ENCODE measurements at places on chromosomes 13 and 19.
A peak's percentile ranks its signal among the peaks of the same experiment; 100 is the strongest.

DNA sequence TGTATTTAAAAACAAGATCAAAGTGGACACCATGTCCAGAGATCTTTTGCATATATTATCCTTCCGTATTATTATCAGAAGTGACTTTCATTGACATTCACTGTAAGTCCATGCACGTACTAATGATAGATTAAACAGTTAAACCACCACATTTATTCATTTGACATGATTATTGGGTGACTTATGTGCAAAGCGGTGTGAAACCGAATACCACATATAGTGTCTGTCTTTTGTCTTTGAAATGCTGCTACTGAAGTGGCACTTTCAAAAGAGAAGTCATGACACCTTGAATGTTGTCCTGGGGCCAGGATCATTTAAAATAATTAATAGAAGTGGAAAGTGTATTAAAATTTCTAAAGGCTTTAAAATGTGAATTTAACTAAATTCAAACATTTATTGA lies 100.1 kb downstream of the ERCC5 start:
- no peak for DNase-seq

DNA sequence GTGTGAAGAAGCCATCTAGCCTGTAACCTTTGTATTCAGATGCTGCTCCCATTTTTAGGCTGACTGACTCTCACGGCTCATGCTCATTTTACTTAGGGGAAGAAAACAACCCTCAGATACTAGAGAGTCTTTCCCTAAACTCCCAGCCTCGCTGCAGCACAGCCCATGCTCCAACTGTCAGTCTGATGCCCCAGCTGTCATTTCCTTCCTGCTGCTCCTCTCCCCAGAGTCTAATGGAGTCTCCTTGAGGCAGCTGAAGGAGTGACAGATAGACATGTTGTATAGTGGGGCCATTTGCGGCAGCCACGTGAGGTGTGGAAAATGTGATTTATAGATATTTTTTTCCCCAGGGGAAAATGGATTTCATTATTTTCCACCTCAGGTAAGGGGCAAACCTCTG lies 59.2 kb upstream of the OLFM4 start:
- DNase-seq, result no peak

GRCh38 chr13:29582171-29582570 lies 13.3 kb downstream of the SLC7A1 start:
- DNase-seq, result no peak

- DNase-seq, result peak; percentile 39
Measured at GRCh38 chr19:40612831-40613689, 11.9 kb downstream of the LTBP4 start.

- DNase-seq, result peak; percentile 35
Measured at GRCh38 chr19:43997631-43998290, 5.0 kb upstream of the ZNF230 start.

DNA sequence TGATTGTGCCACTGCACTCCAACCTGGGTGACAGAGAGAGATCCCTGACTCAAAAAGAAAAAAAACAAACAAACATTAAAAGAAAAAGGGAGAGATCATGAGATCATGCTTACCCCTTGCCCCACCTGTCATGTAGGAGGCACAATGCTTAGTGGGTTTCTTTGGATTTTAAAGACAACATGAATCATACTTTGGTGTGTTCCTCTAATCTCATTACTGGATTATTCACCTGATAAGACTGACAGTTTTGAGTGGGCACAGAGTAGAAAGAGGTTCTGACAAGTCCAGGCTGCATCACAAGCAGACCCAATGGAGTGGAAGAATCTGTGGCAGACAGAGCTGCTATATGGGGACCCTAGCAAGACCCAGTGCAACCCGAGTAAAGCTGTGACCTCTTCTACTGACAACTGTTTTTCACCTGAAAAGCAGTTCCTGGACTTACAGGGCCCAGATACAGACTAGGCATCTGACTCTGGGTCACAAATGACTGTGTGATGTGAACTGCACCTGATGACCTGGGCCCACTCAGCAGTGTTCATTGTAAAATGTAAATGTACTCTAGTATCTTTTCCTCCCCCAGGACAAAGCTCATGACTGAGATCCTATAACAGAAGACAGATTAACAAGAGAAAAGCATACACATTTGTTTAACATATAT lies 28.9 kb upstream of the USP12 start:
- DNase-seq, result no peak

- DNase-seq, result peak; percentile 86
Measured at GRCh38 chr19:1360818-1361461, 22.8 kb upstream of the NDUFS7 start.

GRCh38 chr19:12668346-12668745 lies 1.7 kb downstream of the WDR83 start:
- no peak for DNase-seq

DNA sequence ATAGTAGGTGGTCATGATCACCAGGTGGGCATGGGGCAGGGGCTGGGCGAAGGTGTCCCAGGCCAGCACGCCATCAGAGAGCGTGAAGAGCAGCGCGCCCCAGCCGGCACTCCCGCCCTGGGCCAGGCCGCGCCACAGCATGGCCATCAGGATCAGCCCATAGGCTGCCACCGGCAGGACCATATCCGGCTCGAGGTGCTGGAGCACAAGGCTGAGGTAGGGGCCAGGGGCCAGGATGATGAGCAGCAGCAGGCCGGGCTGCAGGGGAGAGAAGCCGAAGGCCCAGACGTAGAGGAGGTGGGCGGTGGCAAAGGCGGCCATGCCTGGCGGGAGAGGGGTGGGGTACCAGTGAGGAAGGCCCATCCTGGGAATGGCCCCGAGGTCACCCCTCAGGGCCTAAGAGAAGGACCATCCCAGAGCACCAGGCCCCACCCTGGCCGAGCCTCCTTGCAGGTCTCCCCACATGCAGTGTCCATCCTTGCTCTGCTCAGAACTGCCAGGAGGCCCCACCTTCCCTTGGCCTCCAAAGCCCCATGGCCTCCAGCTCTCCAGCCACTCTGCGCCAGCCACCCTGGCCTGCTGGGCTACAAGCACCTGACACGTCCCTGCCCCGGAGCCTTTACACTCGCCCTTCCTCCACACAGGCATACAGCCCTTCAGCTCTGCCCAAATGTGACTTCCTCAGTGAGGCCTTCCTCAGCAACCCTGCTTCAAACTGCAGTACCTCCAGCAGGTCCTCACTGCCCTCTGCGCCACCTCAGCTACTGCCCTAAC lies 1.1 kb downstream of the TMEM86B start:
- DNase-seq, result no peak

DNA sequence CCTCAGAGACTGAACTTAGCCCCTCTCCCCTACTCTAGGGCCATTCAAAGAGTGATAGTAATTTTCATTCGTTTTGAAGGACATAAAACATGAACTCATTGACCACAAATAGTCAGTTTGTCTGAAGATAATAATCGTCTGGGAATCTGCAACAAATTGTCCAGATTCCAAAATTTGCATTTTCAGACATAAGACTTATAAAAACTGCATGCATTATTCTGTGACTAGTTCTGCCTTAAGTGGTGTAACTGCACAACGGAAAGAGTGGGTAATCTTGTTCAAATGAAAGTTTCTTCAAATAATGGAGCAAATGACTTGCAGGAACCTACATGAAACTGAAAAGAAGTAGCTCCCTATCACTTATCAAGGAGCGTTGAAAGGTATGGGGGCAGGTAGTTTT lies 8.4 kb downstream of the CSNK1A1L start:
- DNase-seq, result peak; percentile 29

DNA sequence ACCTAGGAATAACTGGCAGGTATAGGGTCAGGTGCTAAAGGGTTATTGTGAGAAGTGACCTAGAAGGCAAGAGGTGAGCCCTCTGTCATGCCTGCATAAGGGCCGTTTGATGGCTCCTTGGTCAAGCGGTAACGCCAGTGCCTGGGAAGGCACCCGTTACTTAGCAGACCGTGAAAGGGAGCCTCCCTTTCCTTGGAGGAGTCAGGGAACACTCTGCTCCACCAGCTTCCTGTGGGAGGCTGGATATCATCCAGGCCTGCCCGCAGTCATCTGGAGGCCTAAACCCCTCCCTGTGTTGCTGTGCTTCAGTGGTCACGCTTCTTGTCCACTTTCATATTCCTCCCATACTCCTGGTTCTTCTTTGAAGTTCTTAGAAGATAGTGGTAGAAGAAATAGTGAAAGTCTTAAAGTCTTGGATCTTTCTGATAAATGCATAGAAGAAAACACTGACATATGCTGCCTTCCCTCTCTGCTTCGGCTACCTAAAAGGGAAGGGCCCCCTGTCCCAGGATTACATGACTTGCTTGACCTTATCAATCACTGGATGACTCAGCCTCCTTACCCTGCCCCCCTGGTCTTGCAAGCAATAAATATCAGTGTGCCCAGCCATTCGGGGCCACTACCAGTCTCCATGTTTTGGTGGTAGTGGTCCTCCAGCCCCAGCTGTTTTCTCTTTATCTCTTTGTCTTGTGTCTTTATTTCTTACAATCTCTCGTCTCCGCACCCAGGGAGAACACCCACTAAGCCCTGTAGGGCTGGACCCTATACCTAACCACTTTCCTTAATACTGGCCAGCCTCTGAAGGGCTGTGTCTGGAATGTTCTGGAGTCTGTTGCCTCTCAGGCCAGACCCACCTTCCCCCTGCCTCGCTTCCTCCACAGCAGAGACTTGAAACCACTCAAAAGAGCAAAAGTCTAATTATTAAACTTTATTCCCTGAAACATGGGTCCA lies 16.1 kb upstream of the ABCC4 start:
- DNase-seq, result peak; percentile 9

DNA sequence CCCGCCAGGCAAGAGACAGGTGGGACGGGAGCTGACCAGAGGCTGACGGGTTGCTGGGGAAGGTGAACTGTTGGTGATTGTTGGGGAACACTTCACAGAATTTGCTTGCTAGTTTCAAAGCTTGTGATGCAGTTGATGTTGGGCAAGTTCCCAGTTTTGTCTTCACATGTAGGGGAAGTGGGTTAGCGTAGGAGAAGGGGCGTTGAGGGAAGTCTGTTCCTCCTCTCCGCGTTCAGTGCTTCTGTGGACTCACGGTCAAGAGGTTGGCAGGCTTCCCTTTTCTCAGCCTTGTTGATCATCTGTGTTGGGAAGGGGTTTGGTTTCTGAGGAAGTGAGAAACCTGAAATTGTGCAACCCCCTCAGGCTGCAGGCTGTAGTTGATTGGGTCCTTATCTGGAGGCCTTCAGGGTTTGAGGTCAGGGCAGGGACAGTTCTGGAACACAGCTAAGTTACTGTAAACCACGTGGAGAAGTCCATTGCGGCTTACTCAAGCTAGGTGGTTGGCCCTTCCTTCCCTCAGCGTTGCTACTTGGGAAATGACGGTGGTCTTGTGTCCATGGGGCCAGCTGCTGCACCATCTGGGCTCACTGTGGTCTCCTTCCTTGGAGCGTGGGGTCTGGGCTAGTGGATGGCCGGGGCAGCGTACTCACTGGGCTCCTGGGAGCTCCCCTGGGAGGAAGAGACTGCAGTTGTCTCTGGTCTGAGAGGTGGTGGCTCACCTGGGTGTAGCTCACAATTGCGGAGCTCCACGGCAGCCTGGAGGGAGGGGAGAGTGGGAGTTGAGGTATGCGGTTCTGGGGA lies 7.5 kb downstream of the RPS9 start:
- DNase-seq, result peak; percentile 68
